ENCODE measurements at places on chromosomes 4 and X.

- DNase-seq, result no peak
These were observed 34.5 kb downstream of the TNIP2 start for GRCh38 chr4:2721586-2721985.

DNA sequence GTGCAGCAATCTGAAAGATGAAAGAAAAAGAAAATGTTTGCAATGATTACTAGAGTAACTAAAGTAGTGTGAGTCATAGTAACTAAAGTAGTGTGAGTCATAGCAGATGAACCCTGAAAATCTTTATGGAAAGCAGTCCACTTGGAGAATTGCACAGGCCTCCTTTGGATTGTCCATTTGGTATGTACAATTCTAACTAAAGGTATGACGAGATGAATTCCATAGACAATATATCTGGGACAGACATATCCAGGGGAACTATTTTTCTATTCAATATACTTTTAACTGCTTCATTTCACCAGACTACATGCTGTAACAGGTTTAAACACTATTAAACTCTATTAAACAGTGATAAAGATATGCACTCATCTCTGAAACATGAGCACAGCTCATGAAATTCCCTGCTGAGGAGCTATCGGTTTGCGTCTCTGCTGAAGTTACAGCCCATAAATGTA lies 798.7 kb downstream of the PCDH7 start:
- no peak for DNase-seq

GRCh38 chr4:74649193-74649592 lies 145.1 kb downstream of the BTC start:
- DNase-seq, result no peak

DNA sequence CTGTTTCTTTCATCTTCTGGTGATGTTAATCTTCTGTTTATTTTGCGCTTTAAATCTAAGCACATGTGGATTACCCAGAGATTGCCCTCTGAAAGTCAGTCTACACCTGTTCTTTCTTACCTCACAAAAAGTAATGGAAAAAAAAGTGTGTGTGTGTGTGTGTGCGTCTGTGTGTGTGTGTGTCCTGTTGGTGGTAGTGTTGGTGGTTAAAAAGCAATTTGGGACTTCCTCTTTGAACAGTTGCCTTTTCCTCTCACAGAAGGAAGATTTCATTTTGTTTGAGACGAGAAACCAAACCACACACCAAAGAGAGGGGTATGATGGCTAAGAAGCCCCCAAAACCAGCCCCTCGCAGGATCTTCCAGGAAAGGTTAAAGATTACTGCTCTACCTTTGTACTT lies at the start of gene STAP1:
STAP1 (plus strand) TSS at position 235 of the 400 bp plus-strand sequence; CDS start at position 318, 83 bp downstream.
- no peak for DNase-seq

DNA sequence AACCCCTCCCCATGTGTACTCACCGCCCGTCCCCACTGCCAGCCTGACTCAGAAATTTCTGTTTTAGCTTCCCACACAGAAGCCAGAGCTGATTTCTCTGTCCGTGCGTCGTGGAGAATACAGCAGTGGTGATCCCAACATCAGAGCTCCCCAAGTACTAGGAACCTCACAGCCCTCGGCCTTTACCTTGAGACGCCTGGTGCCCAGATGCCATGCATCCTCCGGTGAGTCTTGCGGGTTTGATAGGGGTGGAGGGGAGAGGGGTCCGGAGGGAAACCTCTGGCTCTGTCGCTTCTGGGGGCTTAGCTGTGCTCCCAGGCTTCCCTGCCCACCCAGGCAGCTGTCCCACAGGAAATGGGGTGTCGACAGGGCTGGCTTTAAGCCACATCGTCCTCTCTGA lies 2.1 kb downstream of the LOC101059915 start:
- DNase-seq, result no peak

DNA sequence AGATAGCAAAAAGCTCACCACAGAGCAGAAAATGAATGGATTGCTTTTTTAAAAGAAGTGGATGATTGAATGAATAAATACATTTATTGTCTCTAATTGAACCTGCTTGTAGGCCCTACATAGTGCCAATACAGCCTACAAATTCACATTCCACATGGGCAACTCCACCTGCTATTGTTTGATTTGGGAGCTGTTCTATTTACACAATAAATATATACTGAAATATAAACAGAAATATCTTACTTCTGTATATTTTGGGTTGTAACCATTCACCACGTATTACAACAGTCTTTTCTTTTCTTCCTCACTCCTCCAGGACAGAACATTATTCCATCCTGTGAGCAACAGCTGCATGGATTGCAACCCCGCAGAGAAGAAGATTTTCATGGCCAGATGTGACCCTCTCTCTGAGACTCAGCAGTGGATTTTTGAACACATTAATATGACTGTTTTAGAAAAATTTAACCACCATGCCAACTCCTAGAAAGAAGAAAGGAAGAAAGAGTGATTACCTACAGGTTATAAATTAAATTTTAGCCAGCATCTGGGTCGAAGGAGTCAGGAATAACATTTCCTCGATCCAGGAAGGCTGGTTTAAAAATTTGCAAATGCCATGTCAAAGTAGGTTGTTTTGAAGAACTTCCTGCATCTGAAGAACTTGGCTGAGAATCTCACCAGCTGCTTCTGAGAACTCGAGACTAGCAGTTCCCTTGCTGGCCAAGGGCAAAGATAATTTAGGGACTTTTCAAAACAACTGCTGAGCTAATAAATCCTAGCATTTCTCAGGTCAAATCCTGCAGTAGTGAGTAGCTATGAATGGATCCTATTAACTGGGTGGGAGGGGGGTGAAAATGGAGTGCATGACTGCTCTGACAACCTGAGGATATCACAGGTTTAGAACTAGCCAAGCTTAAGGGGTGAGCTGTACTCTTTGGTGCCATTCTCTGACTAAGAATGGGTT lies 128.7 kb upstream of the GALNT7 start:
- peak; percentile 48 for DNase-seq

All from right hindlimb (tissue), 1 donor.